ENCODE measurements at places on chromosomes 3 and 15. TPM values are rescaled to one million over a fixed set of nuclear protein-coding genes. Genes with fewer than 3 reads are reported as not detected.

Gene VILL
- 1.8 TPM for polyA plus RNA-seq

Gene SI
- not detected for polyA plus RNA-seq

DNA sequence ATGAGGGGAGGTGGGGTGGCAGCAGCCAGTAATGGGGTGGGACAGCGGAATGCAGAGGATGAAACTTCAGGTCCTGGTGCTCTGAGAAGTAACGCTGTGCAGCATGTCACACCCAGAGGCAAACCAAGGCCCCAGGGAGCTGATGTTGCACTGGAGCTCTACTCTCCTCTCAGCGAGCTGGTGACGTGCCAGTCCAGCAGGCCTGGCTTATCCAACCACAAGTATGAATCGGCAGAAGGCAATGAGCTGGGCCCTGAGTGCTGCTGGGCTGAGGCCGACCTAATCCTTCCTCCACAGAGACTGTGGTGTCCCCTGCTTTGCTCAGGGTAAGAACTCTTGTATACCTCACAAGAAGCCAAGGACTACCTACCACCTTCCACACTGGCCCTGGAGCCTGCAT lies 30.5 kb downstream of the CD86 start:
- no peak for DNase-seq

GRCh38 chr3:37214076-37214475 lies 39.7 kb upstream of the LRRFIP2 start:
- no peak for DNase-seq

GRCh38 chr15:55721554-55722185 lies 21.3 kb downstream of the PRTG start:
- no peak for DNase-seq

- DNase-seq, result no peak
Measured at GRCh38 chr3:40741729-40742128, 217.0 kb downstream of the ZNF621 start.

GRCh38 chr3:186997473-186997939 lies 67.2 kb downstream of the ST6GAL1 start:
- no peak for DNase-seq

Measured in mammary epithelial cell (primary cell).